DMS79 treated with DMSO at 0.1 percent for 48 hours (cell line): ENCODE measurements at places on chromosomes 4 and X.
A peak's percentile ranks its signal among the peaks of the same experiment; 100 is the strongest.

DNA sequence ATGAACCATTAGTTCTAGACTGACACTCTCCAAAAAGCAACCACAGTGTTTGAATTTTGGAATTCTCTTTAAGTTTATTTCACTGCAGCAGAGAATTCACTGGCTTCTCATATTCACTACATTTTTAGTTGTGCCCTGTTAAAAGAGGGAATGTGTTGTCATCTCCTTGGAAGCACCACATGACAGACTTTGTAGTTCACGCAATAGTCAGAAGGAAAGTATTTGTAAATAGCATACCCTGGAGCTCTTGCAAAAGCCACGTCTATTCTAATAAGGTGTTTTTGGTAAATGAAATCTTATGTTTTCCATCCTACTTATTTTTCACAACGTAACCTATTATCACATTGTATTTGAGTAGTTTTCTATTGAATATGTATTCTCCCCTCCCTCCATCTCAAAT, 25.8 kb downstream of the DOCK11 start:
- DNase-seq = no peak

DNA sequence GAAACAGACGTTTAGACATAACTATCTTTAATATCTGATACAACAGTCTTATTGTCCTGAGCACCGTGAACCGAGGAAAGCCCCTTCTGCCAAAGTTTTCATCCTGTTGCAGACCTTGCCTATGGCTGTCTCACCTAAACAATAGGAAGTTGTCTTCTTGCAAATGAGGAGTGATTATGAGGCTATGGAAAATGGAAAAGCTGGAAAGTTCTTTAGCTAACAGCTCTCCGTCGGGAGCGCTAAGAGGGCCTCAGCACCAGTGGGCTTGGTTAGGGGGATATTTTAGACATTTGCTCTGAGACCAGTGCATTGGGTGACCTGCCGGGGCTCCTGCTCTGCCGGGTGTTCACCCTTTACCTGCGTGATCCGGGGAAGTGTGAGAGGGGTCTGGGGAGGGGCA, 28.4 kb downstream of the TMEM131L start:
- no peak for DNase-seq

DNA sequence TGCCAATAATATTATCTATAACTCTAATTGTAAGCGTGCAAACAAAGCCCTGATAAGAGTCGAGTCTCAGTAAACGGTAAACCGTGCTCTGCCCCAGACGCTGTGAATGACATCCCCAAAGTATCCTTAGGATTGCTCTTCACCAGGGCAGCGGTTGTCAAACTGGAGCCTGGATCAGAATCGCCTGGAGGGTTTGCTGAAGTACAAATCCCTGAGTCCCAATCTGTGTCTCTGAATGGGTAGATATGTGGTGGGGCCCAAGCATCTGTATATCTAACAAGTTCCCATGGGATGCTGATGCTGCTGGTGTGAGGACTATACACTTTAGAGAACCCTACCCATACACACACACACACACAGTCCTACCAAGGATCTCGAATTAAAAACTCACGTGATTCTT, 813 bp upstream of the APBB2 start:
- DNase-seq = no peak

GRCh38 chr4:70654605-70655011, 11.7 kb downstream of the JCHAIN start:
- no peak for DNase-seq

DNA sequence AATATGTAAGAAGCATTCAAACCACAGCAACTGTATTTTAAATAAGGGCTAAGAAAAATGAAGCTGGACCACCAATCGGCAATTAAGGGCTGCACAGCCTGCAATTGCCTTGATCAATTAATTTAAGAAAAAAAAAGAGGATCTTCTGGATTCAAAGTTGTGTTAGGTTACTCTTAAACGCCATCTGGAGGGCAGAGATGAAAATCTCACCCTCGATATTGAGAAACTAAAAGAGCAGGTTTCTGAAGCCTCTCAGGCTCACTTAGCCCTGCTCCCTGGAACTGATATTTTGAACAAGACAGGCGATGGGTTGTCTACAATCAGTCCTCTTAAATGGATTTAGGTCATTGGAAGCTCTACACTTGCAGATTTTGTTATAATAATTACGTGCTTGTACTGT, 579.4 kb downstream of the GRXCR1 start:
- DNase-seq = no peak

- no peak for DNase-seq
Measured at GRCh38 chr4:107319386-107319785, 283.3 kb upstream of the DKK2 start.

GRCh38 chrX:154546354-154547244, at the start of gene G6PD:
G6PD (minus strand) TSS chrX:154546846; CDS start chrX:154546155, 691 bp downstream.
- peak; percentile 29 for DNase-seq

- no peak for DNase-seq
Measured at GRCh38 chr4:2624782-2625530, 88.5 kb downstream of the FAM193A start.

GRCh38 chr4:72987741-72988729, 81.5 kb downstream of the COX18 start:
- DNase-seq = no peak

GRCh38 chr4:188190461-188190860, 51.2 kb downstream of the TRIML1 start:
- DNase-seq = no peak

GRCh38 chr4:145216535-145216934, 36.1 kb upstream of the OTUD4 start:
- DNase-seq = no peak

DNA sequence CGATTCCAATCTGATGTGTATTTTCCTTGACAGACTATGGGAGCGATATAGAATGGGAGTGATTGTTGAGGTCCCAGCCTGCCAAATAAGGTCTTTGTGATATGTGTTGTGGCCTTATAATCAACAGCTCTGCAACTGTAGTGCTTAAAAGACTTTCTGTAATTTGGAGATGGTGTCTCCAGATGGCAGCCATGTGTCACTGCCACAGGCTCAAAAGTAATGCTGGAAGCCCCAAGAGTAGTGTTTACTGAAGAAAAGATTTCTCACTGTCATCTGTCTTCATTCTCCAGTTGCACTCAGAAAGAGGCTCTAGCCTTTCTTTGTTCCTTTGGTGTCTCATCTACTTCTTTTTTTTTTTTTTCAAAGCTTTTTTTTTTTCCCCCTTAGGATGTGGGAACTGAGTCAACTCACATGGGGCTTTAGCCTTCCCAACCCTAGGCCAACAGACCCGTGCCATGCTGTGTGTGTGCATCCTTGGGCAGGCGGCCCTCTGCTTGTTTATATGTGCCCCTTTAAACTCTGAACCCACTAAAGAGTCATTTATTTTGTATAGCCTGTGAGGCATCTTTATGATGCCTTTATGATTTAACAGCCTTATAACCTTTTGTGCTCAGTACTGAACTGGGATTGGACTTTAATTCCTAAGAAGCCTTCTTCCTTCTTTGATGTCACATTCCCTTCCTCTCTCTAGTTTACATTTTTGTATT, 15.6 kb downstream of the SRPX2 start:
- no peak for DNase-seq

DNA sequence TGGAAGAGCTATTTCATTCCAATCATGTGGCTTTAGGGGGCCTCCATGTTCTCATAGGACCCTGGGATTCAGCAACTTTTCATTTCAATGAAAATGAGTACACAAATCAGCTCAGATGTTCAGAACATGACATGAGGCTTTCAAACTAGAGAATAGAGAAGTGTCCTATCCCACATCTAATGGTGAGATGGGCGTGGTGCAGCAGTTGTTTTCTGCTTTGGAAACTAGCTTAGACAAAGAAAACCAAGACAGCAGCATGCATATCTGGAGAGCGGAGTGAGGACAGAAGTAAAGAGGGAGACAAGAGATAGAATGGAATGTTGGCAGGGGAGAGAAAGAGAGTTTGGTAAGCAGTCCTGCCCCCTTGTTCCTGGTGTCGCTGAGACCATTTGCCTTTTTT, 1009.1 kb upstream of the IGFBP7 start:
- no peak for DNase-seq

DNA sequence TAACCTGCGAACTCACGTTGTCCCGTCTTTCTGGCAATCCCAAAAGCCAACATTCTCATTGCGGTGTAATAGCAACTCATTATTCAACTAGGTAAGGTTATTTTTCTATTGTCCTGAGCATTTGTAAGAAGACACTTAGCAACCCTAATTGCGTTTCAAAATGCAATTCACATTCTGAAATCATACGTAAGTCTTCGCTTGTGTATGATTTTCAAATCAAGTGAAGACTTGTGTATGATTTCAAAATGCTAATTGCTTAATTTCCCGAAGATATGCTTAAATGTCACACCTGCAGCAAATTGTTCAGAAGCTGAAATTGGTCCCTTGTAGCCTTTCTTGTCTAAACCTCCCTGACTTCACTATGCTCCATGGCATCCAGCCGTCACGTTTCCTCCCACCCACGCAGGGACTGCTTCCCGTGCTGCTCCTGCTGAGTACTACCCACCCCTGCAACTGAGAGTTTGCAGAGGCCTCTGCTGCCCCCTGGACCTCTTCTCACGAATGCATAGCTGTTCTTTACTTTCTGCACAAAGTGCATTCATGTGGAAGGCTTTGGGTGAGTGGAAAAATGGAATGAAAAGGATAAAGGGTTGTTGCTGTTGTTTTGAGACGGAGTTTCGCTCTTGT, 40.8 kb upstream of the CLDN24 start:
- no peak for DNase-seq

DNA sequence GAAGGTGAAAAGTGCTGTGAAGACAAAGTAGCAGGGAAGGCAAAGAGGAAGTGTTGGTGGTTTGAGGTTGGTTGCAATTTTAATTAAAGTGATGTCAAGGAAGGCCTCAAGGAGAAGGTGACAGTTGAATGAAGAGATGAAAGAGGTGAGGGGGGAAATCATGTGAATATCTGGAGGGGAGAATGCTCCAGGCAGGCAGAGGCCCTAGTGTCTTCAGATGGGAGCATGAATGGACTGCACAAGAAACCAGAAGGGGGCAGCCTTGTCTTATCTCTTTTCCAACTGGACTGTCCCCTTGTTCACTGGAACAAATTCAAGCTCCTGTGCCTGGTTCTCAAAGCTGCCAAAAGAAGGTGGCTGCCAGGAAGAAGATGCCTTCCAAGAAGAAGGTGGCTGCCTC, 68.4 kb downstream of the MAOB start:
- DNase-seq = no peak

- no peak for DNase-seq
Measured at GRCh38 chrX:54093571-54093970, 49.3 kb upstream of the PHF8 start.

DNA sequence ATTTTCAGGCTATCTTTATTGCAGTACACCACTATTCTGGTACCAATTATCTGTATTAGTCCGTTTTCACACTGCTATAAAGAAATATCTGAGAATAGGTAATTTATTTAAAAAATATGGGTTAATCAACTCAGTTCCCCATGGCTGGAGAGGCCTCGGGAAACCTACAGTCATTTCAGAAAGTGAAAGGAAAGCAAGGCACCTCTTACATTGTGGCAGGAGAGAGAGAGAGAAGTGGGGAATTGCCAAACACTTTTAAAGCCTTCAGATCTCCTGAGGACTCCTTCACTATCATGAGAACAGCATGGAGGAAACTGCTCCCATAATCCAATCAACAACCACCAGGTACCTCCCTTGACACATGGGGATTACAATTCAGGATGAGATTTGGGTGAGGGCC, 54.7 kb downstream of the AMER1 start:
- no peak for DNase-seq

- DNase-seq = no peak
Measured at GRCh38 chr4:182231496-182231895, 11.7 kb upstream of the TENM3 start.

DNA sequence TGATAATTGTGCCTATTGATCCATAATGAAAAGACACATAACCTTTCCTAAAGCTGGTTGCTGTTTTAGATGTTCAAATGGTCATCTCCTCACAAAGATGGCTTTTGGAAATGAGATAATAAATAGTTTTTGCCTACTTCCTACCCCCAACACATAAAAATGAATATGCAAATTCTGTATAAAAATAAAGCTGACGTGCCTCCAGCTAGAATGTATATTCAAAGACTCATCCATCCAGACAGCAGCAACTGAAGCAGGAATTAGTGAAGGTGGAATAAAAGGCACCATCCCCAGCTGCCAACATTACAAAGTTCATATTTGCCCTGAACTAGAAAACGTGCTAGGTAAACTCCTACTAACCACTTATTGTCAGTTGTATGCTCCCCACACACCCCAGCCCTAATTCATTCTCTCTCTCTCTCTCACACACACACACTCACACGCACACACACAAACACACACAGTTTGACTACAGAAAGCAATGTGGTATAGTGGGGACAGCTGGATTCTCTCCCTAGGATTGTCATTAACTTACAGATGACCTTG, 53.6 kb downstream of the PCDH19 start:
- DNase-seq = no peak
